Right renal cortex interstitium (tissue), 3 donors: ENCODE measurements at places on chromosomes 1 and 21. TPM values are rescaled to one million over a fixed set of nuclear protein-coding genes. Genes with fewer than 3 reads are reported as not detected.

OR10J5 gene
- not detected for polyA plus RNA-seq

FOXD3 gene
- 0.11 TPM for polyA plus RNA-seq

OVAAL gene
- not detected for polyA plus RNA-seq

SEMA4A gene
- 19.9 TPM for polyA plus RNA-seq

PRR9 gene
- polyA plus RNA-seq = not detected

DNA sequence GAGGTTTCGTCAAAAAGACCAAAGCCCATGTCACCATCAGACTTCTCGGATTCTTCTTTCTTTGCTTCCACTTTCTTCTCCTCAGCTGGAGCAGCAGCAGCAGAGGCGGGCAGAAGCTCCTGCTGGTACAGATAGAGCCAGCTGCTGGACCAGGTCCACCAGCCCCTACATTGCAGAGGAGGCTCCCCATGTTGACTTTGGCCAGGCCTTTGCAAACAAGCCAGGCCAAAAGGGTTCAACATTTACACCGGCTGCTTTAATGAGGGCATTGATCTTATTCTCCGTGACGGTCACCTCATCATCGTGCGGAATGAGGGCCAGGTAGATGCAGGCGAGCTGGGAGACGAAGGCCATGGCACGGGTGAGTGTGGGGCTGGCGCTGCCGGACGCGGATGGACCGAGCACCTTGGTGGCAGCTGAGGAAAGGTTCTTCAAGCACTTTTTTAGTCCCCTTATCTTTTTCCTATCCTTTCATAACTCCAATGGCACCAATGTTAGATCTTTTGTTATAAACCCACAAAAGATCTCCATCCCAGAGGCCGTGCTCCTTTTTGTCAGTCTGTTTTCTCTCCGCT, 358.5 kb downstream of the RGS7 start:
- DNase-seq = no peak

DNA sequence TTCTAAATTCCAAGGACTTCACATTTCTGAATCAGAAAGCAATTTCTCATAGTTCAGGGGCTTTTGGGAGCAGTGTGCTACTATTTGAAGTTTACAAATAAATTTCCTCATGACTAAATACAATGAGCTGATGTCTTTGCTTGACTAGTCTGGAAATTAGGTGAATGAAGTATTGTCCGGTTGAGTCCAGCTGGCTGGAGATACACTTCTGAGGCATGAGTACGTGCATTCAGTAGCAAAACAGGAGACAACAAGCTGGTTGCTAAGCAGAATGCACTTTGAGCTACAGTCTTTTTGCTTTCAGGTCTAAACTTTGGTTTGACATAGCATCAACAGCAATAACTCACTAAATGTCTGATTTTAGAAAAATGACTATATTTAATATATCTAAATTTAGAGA, 27.1 kb downstream of the ZNHIT6 start:
- no peak for DNase-seq

GRCh38 chr1:30968220-30968971, 59.8 kb upstream of the SDC3 start:
- DNase-seq = no peak

DNA sequence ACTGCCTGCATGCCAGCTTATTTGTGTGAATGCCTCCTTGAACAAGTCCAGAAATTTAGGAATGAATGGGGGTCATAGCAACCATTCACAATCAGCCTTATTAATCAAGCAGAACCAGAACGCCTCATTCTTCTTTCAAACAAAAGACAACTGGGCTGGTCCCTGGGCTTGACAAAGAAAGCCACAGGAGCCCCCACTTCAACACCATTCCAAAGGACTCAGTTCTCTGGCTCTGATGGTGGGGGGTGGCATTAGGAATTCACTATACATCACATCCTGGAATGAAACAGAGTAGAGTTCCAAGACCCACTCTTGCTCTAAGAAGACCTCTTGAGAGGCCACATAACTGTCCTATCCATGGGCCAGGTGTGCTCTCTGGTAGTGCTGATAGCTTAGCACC, 186.6 kb upstream of the ST6GALNAC5 start:
- no peak for DNase-seq

DNA sequence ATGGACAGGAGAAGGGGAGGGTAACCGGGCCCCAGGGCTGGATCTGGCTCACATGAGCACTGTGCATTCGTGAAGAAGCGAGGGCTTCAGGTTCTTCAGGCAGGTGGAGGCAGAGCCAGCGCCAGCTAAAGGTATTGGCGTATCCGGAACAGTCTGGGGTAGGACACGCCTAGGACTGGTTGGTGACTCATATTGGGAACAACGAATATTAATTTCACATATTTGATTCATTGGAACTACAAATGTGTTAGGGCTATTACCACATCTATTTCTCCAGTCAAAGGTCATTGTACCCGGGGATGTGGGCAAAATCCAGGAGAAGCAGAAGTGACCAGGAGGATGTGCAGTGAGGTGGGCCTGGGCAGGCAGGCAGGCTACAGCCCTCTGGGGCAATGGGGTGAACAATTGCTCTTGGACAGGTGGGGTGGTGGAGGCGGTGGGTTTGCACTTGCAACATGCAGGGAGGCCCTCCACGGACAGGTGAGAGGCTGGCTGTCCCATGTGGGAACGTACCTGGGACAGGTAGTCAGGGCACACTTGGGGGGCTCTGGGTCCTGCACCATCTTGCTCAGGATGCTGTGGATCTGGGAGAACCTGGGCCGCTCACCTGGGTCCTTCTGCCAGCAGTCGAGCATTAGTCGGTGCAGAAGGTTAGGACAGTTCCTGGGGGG, 26.7 kb downstream of the CDCA8 start:
- DNase-seq = no peak

- no peak for DNase-seq
Observed at GRCh38 chr1:63799307-63799706, 25.5 kb downstream of the ROR1 start.

GRCh38 chr1:121515235-121515634, 330.5 kb downstream of the SRGAP2C start:
- no peak for DNase-seq

DNA sequence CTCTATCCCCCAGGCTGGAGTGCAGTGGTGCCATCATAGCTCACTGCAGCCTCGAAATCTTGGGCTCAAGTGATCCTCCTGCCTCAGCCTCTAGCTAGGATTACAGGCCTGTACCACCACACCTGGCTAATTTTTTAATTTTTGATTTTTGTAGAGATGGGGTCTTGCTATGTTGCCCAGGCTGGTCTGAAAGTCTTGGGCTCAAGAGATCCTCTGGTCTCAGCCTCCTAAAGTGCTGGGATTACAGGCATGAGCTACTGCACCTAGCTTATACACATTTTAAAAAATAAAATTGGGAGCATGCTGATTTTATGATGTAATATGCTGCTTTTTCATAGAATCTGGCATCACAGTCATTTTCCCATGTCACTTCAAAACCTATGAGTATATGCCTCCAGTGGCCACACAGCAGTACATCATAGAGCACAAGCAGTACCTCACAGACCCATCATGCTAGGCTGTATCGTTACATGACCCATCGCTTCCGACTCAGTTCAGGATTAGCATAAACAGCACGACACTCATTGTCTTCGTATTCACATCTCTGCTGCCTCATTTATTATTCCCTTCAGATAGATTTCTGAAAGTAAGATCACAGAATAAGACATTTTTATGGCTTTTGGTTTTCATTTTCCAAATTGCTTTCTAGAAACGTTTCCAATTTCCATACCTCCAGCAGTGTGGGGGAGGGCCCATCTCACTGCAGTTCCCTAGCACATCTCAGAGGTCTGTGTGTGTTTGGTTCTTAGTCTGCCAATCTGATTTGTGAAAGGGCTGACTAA, 35.9 kb upstream of the CCSAP start:
- DNase-seq = no peak
